ENCODE measurements at places on chromosomes 1 and 21.
A peak's percentile ranks its signal among the peaks of the same experiment; 100 is the strongest.

DNA sequence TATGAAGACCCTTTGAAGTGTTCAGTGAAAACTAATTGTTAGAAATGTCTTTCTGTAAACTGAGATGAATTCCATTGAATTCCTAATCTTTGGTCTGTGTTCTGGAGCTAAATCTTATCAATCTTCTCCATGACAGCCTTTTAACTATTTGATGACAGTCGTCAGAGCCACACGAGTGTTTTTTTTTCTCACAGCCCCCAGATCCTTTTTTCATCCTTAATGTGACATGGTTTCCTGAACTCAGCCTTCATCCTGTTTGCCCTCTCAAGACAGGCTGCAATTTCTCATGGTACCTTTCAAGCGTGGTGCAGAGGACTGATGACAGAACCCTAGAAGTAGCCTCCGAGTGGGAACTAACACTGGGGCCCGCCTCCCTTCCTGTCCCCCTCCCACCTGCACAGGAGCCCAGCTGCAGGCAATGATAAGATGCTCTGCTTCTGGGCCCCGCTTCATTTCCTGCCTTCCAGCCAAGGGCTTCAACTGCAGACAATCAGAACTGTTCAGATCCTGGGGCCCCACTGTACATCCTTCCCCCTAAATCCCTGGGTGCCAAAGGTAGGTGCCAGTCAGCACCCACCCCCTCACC lies 114.6 kb upstream of the VAV3 start:
- peak; percentile 42 for DNase-seq

DNA sequence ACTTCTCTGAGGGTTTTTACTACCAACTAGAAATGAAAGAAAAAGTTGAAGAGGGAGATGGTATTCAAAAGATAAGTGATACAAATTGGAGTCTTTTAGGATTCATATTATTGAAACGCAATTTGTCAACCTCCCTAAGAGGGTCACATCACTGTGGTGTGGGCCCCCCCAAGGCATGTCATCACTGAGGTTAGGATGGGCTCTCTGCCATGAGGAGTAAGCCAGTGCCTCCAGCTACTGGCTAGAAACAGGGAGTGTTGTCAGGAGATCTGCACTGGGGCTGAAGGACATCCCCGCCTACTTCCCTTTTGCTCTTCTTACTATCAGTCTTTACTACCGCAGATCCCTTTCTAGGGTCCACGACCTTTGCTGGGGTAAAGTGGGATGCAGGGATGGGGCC lies 25.9 kb downstream of the ITSN1 start:
- no peak for DNase-seq

GRCh38 chr1:33867684-33868083 lies 3.8 kb downstream of the HMGB4 start:
- DNase-seq = no peak

GRCh38 chr1:71796006-71796405 lies 486.3 kb downstream of the NEGR1 start:
- no peak for DNase-seq

- no peak for DNase-seq
Observed at GRCh38 chr1:2087766-2088165, 37.6 kb downstream of the PRKCZ start.

DNA sequence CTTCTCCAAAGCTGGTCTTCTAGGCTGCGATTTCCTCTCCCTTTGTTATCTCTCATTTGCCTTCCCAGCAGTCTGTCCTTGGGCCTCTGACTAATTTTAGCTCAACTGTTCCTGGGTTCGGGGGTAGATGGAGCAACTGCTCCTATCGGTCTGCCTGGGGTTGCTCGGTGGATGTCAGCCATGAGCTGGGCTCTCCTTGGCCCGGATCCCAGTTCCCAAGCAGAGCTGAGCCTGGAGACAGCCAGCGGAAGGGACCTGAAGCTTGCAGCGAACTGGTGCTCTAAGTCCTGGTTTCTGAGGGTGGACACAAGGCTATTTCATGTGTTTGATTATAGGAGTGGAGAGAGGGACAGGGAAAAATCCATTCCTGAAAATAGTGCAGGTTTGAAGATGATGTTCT lies 423.0 kb downstream of the RPS6KC1 start:
- DNase-seq = peak; percentile 57

DNA sequence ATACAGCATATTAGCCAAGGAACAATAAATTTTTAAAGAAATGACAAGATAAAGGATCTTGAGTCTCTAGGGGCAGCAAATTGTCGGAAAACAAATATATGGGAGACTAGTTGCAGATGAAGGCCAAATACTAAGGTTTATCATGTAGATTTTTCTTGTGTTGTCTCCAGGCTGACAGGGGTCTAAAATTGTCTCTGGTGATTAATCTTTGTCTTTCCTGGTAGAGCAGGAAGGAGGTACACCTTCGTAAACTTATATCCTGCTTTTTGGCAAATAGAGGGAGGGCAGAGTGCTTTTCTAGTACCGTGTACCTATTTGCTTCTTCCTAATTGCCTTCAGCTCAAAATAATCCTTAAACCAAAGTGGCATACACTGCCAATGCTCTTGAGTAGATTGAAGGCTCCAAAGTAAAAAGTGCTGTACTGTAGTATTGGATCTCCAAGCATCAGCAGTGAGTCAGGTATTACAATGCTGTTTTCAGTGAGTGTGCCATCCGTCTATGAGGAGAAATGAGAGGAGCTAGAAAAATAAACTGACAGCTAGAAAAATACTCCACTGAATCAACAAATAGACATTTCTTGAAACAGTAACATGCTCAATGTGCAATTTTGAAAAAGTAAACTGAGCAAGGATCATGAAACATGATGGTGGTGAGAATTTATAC lies 1.8 kb upstream of the LEPR start:
- no peak for DNase-seq

GRCh38 chr1:228885845-228886244 lies 150.6 kb downstream of the RHOU start:
- DNase-seq = no peak

- DNase-seq = no peak
Observed at GRCh38 chr1:81554108-81554507, 246.6 kb upstream of the ADGRL2 start.

GRCh38 chr1:54180701-54181360 lies 19.0 kb downstream of the CYB5RL start:
- no peak for DNase-seq

- peak; percentile 84 for DNase-seq
Observed at GRCh38 chr1:3410142-3410925, 44.1 kb upstream of the ARHGEF16 start.

- DNase-seq = no peak
Observed at GRCh38 chr1:1889090-1889750, 1.7 kb downstream of the GNB1 start.

GRCh38 chr1:67575861-67576260 lies 109.1 kb upstream of the GADD45A start:
- DNase-seq = no peak

DNA sequence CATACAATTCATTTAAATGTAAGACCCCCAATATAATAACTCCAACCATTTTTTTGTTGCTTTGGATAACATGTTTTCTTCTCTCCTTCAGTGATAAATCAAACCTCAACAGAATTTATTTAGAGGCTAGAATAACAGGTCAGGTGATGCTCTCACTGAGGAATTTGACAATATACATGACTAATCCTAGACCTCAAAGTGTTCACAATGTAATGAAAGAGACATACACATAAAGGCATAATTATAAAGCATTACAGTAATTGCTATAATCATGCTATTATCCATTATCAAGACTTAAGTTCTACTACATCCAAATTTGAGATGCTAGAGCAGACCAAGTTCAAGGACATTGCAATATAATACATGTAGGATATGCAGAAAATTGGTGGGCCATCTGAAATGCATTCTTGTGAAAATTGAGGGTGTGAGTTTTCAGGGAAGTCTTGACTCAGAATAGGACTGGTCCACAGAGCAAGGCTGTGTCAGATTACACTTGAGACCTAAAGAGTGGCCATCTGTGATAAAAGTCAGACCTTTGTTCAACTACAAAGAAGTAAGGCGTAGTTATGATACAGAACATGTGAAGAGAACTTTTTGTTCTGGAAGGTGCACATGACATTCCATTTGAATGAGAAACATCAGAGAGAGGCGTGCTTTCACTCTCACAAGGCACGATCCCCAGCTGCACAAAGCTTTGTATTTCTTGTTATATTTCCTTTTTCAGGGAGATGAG lies 45.5 kb downstream of the UTP25 start:
- no peak for DNase-seq

GRCh38 chr1:81549588-81550127 lies 251.1 kb upstream of the ADGRL2 start:
- no peak for DNase-seq

GRCh38 chr1:106678279-106679050 lies 378.0 kb upstream of the PRMT6 start:
- DNase-seq = no peak

GRCh38 chr1:243343970-243344937 lies 88.4 kb downstream of the SDCCAG8 start:
- no peak for DNase-seq

GRCh38 chr1:246572785-246573184 lies 6.5 kb downstream of the CNST start:
- no peak for DNase-seq

DNA sequence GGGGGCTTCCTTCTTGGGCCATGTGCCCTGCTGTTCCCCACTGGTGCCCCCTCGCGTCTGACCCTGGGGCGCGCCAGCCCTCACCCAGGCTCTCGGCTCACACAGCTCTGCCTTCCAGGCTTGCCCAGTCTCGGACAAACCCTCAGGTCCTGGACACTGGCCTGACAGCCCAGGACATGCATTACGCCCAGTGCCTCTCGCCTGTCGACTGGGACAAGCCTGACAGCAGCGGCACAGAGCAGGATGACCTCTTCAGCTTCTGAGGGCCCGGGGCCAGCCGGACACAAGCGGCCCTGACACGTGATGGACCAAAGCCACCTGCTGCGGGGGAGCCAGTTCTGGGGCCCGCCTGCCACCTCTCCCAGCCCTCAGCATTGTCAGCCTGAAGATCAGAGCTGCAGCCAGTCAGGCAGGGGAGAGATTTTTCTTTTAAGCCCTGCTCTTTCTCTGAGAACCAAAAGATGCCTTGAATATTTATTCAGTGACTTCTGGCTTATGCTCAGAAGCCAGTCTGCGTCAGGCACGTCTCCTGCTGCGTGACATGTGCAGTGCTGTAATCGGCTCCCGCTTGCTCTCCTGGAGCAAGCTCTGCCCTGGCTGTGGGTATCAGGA lies 23.4 kb downstream of the LDLRAP1 start:
- DNase-seq = no peak

- DNase-seq = no peak
Observed at GRCh38 chr1:102772831-102773230, 335.5 kb downstream of the COL11A1 start.

- peak; percentile 76 for DNase-seq
Observed at GRCh38 chr1:153629971-153630370, 1.7 kb downstream of the S100A1 start.

DNA sequence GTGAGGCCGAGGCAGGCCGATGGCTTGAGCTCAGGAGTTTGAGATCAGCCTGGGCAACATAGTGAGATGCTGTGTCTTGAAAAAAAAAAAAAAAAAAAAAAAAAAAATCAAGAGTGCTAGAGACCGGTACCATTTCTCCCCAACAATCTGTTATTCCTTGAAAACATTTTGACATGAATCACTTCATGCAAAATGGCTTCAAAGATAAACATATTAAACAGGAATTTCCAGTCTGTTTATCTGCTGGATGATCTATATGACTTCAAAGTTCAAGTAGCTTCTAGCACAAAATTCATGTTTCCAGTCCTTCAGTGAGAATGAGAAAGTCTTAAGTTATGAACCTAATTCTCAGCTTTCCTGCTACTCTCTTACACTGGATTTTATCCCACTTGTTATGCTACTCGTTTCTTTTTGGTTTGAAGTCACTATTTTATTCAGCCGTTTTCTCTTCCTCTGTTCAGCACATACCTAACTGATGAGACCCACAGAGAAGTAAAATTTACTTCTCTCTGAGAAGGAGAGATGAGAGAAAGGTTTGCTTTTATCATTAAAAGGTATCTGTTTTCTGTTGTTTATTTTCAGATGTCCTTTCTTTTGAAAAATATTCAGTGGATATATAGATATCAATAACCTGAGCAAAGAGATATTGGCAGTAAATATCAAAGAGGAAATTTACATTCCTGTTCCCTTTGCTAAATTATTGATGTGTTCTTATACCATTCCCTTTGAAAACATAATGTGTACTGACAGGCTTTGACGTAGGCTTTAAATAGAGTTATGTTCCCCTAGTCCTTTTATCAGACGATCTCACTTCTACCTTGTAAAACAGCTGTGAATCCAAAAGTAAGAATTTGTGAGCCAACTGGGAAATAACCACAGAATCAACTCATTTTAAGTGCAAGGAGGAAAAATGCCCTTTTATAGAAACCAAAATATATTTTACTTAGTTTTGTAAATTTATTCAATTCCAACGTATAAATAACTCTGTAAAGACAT lies 38.2 kb downstream of the CD46 start:
- no peak for DNase-seq

GRCh38 chr1:9238550-9238949 lies 4.0 kb downstream of the H6PD start:
- DNase-seq = no peak

DNA sequence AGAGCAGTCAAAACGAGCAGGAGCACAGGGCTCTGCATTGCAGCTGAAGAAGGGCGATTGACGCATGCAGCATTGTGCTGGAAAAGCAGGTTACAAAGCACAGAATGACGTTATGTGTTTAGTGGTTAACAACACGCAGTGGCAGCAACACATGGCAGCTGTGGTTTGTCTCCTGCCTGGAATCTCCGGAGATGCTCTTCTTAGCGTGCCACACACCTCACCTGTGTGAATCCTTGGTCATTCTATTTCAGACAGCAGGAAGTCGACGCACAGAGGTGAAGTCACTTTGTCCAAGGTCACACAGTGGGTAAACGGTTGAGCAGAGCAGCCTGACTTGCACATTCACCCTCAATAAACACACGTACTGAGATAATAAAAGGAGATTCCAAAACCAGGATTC lies 14.7 kb downstream of the OBSCN start:
- no peak for DNase-seq

DNA sequence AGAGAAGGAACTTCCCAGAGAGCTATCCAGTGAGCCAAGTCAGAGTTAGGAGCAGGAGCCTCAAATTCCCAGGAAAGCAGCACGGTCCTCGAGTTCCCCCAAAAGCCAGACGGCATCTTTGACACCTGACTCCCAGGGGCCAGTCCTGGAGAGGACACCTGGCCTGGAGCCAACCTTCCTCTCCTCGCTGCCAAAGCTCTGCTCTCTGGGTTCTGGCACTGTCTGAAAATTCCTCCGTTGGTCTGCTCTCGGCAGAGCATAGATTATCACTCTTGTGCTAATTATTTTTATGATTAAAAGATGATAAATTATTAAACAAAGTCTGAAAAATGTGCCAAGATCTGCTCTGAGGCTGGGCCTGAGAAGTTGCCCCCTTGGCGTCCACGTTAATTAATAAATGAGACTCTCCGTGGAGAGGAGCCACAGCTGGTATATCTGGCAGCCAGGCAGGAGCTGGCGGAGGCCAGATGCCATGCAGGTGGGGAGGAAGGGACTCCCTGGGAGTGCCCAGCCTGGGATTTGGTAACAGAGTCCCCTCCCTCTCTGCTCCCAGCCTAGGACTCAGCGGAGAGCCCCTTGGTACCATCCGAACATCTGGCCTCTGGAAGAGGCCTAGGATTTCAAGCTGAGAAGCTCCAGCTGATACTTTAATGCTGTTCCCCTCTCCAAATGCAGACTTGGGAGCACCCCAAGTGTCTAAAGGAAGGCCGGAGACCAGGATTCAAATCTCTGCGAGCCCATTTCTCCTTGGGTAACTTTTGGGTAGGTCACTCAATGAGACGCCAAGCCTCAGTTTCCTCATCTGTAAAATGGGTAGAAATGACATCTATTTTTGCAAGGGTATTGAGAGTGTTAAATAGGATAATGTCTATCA lies 163.7 kb upstream of the POU3F1 start:
- no peak for DNase-seq
